ENCODE measurements at places on chromosomes 2 and 18.

DNA sequence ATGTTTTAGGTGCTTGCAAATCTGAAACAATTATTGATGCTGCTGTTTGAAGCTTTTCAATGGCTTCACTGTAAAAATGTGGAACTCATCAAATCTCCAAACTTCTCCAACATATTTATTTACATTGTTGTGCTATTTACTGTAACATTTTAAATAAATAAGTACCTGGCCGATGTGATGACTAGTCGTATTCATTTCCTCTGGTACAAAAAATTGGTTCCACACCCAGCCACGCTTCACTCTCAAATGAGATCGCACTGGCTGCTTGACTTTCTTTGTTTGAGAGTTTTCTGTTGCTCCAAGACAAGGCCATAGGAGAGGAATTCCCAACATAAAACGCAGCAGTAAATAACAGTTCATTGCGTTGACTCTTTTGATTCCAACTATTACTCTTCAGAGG, 32.0 kb downstream of the CDH19 start:
- DNase-seq = no peak

DNA sequence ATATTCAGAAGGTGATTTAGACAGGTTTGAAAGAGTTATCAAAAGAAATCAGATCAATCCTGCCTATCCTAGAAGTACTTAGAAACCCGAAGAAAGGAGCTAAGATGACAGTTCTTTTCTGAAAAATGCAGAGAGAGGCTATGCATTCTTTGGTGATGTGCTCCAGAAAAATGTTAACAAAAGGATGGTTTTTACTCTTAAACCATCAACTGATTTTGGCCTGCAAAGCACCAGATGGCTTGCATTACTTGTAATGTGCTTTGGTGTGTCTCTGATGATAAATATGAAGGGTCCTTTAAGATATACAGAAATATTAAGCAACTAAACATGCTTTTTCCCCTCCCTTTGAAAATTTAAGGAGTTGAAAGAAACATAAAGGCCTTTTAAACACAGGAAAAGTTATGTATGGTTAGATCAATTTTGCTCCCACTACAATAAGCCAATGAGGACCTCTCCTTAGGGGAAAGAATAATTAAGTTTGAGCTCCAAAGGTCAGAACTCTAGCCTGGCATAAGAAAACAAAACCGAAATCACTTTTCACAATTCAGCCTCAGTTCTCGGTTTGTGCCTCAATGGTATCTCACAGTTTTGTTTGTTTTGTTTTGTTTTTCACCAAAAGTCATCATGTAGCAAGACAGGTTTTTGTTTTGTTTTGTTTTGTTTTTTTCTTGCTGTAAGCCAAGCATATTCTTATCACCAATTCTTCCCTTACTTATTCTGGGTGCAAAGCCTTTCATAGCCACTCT, 302.4 kb upstream of the NT5C1B start:
- no peak for DNase-seq

DNA sequence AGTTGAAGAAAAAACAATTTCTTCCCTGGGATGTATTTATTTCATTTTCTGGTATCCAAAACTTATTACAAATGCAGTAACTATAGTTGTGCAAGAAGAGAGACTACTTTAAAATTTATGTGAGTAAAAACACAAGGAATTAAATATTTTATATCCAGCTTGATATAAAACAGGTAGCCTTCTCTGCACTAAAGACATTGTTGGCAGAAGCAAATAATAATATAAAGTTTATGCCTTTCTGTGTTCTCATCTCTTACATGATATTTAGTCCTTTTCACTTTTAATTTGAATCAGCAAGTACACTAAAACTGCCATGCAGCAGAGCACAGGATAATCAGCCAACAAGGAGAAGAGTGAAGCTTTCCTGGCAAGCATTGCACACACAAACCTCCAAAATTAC, 352.7 kb downstream of the ARL6IP6 start:
- no peak for DNase-seq

- DNase-seq = no peak
Observed at GRCh38 chr18:25883091-25883490, 207.3 kb downstream of the SS18 start.

Data from mammary epithelial cell (primary cell).